ENCODE measurements at places on chromosomes 5 and 9.

GRCh38 chr5:36272136-36272690, 29.5 kb downstream of the RANBP3L start:
- DNase-seq: no peak

DNA sequence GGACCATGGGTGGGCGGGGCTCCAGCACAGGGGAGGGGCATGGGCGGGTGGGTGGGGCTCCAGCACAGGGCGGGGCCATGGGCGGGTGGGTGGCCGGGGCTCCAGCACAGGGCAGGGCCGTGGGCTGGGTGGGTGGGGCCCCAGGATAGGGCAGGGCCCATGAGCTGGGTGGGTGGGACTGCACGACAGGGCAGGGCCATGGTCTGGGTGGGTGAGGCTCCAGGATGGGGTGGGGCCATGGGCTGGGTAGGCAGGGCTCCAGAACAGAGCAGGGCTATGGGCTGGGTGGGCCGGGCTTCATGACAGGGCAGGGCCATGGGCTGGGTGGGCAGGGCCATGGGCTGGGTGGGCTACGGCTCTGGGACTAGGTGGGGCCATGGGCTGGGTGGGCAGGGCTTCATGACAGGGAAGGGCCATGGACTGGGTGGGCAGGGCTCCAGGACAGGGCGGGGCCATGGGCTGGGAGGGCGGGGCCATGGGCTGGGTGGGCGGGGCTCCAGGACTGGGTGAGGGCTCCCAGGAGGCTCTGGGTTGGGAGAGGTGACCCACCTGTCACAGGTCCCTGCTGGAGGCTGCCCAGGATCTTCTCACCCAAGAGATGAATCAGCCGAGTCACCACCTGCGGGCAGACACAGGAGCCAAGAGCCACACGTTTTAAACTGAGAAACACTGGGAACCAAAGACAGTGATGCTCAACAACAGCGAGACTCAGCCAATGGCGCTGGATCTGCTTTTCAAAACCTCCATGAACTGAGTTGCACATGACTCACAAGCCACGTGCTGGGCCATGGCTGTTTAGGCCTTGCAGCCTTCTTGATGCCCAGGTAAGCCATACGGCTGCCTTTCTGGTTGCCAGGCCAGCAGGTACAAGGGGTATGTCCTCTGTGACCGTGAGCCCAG, 33.6 kb upstream of the NSMF start:
- DNase-seq: no peak

- DNase-seq: no peak
Measured at GRCh38 chr9:76004526-76004925, 114.1 kb downstream of the PCSK5 start.

DNA sequence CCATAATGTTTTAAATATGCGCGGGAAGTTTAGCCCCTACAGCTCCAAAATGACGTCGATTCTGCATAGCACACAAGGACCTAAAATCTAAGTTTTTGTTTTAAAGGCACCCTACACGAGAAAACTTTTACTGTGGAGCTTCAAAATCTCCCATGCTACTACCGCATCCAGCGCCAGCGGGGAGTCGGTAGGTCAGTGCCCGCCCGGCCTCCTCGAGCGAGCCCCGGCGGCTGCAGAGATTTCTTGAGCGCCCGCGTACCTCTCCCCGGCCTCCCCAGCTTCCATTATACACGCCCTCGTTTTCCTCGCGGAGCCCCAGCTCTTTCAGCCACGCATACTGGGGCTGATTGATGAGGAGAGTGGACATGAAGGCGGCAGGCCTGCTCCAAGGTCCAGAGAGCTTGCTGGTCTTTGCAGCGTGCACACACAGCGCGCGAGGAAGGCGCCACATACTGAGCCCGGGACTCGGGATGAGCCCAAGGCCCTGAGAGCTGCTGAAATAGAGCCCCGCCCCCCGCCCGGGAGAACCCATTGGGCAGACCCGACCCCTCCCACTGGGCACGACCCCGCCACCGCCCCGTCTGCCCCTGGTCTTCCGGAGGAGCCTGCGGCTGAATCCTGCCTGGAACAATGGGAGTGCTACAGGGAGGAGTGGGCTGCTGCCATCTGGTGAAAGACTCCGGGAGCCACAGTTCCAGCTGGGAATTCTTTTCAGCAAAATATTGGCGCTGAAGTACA, at the start of gene ALDH7A1:
Gene ALDH7A1 (minus strand): TSS at position 472 of the 738 bp plus-strand sequence. CDS start 21 bp downstream, at position 451.
- DNase-seq: peak; percentile 97

DNA sequence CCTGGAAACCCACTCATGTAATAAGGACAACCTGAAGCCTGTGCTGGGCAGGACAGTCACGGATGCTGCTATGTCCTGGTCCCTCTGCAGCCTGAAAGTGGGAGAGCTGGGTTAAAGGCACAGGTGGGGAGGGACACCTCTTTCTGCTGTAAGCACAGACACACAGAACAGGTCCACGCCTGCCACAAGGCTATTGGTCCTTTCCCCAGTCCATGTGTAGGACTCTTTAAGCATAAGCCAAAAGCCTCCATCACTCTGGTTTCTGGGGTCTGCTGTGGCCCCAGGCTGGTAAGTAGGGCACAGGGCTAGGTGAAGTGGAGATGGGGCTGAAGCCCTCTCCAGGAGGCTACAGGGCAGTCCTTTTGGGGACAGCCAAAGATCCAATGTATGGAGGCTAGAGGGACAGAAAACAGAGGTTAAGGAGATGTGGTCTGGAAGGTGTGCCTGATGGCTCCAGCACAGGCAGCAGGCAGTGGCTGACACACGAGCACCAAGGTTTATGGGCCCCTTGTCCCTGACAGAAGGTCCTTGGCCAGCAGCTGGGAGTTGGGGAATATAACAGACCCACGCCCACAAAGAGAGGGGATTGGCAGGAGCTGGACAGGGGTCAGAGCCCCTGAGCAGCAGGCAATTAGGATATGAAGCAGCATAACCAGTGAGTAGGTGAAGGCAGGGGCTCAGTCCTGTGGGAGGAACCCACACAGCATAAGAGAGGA, 203.6 kb upstream of the MVB12B start:
- no peak for DNase-seq

GRCh38 chr5:133445744-133446143, 166.6 kb downstream of the FSTL4 start:
- no peak for DNase-seq

DNA sequence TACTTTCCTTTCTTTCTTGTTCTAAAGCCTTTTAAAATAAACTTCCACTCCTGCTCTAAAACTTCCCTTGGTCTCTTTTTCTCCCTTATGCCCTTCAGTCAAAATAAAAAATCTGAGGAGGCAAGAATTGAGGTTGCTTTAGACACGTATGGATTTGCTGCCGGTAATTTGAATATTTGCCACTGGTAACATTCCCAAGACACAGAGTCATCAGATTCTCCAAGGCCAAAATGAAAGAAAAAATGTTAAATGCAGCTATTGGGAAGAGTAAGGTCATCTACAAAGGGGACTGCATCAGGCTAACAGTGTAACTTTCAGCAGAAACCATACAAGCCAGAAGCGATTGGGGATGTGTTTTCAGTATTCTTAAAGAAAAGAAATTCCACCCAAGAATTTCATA, 311.1 kb downstream of the CDH18 start:
- DNase-seq: no peak

DNA sequence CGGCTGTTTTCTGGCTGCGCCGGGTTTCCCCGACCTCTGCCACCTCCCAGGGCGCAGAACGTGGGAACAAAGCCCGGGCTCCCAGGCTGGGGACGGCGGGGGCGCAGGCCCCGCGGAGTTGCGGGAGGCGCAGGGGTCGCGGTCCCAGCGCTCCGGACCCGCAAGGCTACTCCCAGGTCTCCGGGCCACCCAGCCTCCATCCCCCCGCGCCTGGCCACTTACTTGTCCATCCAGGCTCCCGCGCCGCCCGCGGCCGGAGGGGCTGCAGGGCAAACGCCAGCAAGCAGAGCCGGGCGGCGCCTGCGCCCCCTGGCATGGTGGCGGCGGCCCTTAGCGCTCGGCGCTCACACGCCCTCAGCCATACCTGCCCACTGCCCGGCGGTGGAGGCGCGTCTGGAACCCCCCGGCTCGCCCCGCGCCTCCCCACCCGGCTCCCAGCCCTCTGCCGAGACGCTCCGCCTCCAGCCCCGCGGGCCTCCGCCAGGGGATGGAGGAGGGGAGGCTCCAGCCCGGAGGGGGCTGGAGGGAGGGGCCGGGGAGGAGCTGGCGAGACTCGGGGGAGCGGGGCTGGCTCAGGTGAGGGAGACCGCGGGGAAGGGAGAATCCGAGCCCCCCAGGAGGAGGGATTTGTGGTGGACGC, at the start of gene ADAM19:
Gene ADAM19 (minus strand): TSS at position 395 of the 640 bp plus-strand sequence. CDS start 79 bp downstream, at position 316.
- peak; percentile 76 for DNase-seq

- no peak for DNase-seq
Measured at GRCh38 chr5:32255540-32255900, 57.2 kb downstream of the MTMR12 start.

DNA sequence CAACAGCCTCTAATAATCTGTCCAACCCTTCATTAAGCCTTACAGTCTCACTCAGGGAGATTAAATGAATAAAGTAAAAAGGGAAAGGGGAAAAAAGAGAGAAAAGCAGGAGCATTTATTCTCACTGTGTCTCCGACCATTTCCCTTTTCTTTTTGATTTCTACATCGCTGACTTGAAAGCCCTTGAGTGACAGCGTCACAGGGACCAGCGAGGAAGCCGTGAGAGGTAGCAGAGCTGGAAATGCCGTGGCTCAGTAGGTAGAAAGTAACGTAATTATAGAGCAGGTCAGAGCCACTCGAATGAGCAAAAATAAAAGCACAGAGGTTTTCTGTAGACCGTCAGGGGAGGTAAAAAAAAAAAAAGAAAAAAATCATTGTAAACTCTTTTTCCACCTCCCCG, 52.4 kb downstream of the ASS1 start:
- DNase-seq: no peak

- no peak for DNase-seq
Measured at GRCh38 chr5:165201771-165202518, 1696.5 kb downstream of the MAT2B start.

DNA sequence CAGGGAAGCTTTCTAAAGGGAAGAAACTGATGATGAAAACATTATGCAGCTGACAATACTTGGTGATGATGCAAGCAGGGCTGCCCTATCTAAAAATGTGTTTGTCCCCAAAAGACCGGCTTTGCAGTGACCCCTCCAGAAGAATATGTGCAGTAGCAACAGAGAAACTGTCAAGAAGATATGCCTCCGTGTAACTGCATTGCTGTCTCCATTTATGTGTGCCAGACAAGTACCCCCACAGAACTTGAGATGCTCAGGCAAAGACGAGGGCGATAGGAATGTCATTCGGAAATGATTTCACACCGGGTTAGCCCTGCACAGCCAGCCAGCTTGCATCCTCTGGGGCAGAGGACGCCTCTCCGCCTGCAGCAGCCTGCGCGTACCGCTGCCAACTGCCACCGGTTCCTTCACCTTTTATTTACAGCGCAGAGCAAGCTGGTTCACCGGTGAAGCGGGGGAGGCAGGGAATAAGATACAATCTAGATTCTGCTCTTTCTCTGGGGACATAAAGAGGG, 2.0 kb downstream of the GABBR2 start:
- no peak for DNase-seq

DNA sequence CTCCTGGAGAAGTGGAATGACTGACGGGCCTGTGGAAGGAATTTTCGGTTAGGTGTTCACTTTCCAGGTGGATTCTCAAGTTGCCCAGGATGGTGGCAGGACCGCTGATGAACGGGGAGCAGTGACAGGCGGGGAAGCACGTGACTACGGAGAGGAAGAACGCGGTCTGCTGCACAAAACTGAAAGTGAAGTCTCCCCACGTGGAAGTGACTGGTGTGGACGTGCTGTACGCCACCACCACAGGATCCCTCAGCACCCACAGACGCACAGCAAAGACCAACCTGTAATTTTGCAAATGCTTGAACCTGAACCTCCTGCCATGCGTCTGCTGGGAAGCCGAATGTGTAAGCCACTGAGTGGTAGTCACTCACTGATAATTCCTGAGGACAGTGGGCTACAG, 51.4 kb downstream of the RNF130 start:
- no peak for DNase-seq

GRCh38 chr5:132472431-132472830, 18.1 kb downstream of the IRF1 start:
- DNase-seq: peak; percentile 30

DNA sequence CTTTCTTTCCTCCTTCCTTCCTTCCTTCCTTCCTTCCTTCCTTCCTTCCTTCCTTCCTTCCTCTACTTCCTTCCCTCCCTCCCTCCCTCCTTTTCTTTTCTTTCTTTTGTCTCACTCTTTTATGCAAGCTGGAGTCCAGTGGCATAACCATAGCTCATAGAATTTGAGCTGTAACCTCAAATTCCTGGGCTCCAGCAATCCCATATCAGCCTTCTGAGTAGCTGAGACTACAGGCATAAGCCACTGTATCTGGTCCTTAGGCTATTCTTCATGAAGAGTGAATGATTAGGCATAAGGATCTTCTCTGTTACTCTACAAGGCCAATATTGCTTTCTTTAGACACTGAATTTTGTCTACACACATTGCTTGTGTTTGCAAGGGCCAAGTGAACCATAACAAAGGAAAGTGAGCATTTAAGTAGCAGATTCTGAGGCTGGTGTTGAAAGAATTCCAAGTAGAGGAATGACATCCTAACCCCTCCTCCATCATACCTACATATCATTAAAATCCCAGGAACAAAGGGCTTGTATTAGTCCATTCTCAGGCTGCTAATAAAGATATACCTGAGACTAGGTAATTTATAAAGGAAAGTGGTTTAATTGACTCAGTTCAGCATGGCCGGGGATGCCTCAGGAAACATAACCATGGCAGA, 293.2 kb downstream of the HCN1 start:
- DNase-seq: no peak

DNA sequence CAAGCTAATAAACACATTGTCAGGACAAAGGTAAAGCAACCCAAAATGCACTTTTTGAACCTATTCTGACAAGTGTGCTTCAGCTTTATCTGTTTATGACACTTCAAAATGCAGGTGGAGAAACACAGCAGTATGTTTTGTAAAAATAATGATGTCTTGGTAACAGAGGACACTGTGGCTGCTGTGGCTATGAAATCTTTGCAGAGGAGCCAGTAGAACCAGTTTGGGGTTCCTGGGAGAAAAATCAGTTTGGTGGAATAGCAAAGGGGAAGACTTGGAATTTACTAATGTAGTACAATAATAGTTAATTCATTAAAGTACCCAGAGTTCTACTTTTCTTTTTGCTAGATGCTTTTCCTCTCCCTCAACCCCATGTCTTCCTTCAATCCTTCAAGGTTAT, 40.6 kb downstream of the SIL1 start:
- DNase-seq: no peak

Measured in right forelimb (tissue), 1 donor.